Colonic mucosa (tissue), 4 donors: ENCODE measurements at places on chromosomes 1 and 21. TPM values are rescaled to one million over a fixed set of nuclear protein-coding genes. Genes with fewer than 3 reads are reported as not detected.

DNA sequence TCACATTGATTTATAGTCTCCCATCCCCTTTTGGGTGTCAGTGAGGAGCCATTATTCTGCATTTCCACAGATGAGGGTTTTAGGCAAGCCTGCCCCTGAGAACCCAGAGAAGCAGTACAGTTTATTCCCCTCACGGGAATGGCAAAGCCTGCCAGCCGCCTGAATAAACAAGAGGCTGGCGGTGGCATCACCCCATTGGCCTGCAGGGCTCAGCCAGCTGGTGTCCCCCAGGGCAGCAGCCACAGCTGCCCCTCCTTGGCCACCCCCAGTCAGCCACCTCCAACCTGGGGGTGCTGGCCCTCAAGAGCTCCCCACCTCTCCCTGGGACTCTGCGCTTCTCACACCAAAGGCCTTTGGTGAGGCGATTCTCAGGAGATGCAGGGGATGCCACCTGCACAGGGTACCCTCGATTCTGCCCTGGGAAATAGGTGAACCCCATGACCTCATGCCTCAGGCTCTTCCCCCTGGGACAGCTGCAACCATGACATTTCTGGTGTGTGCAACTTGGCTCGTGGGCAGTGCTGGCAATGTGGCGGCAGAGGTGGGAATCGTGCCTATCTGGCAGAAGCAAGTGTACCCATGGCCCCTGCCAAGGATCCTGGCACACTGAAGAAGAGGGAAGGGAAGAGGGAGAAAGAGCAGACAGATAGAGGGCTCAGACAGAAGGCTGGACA, 14.0 kb downstream of the OLFML2B start:
- DNase-seq, result no peak

DNA sequence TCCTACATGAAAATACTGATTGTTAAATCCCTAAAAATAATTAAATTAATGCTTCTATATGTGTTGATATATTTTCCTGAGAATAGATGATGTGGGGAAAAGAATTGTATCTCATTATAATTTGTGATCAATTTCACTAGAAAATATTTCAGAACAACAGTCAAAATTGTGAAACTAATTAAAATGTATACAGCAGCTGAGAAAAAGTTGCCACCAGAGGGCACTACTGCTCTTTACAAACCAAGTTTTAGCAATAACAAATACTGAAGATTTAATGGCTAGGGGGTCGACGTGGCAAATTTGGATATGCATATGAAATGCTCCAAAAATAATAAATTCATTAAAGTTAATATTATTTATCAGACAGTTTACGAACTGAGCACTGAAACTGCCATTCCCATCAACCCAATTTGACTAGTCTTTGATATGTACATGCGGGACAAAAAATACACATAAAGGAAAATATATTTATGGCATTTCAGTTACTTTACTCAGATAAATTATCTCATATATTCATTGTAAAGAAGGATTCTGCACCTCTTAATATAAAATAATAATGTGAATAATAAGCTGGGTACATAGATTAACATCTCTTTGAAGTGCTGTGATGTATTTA, 96.3 kb upstream of the TMPRSS15 start:
- DNase-seq, result peak; percentile 30

GRCh38 chr1:118113261-118113660, 71.8 kb downstream of the SPAG17 start:
- DNase-seq, result no peak

GRCh38 chr1:30149226-30149625, 574.2 kb downstream of the MATN1 start:
- DNase-seq, result no peak

DNA sequence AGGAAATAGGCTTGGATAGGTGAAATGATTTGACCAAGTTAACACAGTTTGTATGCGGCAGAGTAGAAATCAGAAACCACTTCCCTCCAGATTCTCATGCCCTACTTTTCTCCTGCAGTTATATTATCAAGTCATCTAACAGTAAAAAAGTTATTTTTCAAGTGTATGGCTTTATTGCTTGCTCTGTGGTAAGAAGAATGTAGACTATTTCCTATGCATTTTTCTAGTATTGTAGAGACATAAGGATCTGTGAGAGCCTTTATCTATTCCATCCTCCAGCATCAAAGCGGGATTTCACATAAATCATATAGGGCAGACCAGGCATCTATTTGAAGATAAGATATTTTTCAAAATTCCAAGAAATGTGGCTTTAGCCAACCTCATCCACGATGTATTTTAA, 208.5 kb downstream of the TTLL7 start:
- no peak for DNase-seq

- DNase-seq, result no peak
Observed at GRCh38 chr1:65504263-65504662, 83.8 kb downstream of the LEPR start.

Gene PRRX1
- 1.5 TPM for total RNA-seq

Gene RAB25
- 213 TPM for total RNA-seq

- peak; percentile 65 for DNase-seq
Observed at GRCh38 chr1:117612517-117613248, 6.8 kb downstream of the TENT5C start.

GRCh38 chr1:114093624-114094362, 59.9 kb downstream of the SYT6 start:
- no peak for DNase-seq

Gene CHIA
- total RNA-seq, result not detected

DNA sequence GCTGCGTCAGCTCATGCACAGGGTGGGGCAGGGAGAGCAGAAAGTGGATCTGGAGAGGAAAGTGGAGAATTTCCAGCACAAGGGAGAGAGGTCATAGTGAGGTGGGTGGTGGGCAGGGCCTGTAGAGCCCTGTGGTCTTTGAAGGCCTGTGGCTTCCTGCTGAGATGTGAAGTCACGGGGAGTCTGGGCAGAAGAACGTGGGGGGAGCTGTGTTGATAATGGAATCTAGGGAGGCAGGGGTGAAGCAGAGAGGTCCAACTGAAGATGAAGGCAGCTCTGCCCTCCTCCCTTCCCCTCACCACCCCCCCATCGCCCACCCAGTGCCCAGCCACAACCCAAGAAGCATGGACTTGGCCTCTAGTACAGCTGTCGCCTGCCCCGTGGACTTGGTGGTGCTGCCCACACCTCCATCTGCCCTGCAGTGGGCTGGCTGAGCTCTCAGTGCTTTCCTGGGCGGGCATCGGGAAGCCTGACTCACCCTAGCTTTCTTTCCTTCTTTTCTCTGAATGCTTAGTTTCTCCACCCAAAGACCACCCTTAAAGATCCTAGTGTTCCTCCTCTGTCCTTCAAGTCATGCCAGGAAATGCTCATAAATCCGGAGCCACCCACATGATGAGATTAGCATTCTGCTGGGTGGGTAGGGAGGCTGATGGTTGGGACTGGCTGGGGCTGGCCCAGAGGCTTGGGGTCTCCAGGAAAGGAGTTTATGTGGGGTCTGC, 186.1 kb downstream of the TRABD2B start:
- DNase-seq, result no peak

Gene VPS72
- total RNA-seq, result 38.8 TPM

Gene LRRC53
- total RNA-seq, result 0.07 TPM

Gene OR2T33
- not detected for total RNA-seq

Gene GBP5
- 3.0 TPM for total RNA-seq

GRCh38 chr1:58058323-58058722, 488.2 kb downstream of the OMA1 start:
- no peak for DNase-seq

DNA sequence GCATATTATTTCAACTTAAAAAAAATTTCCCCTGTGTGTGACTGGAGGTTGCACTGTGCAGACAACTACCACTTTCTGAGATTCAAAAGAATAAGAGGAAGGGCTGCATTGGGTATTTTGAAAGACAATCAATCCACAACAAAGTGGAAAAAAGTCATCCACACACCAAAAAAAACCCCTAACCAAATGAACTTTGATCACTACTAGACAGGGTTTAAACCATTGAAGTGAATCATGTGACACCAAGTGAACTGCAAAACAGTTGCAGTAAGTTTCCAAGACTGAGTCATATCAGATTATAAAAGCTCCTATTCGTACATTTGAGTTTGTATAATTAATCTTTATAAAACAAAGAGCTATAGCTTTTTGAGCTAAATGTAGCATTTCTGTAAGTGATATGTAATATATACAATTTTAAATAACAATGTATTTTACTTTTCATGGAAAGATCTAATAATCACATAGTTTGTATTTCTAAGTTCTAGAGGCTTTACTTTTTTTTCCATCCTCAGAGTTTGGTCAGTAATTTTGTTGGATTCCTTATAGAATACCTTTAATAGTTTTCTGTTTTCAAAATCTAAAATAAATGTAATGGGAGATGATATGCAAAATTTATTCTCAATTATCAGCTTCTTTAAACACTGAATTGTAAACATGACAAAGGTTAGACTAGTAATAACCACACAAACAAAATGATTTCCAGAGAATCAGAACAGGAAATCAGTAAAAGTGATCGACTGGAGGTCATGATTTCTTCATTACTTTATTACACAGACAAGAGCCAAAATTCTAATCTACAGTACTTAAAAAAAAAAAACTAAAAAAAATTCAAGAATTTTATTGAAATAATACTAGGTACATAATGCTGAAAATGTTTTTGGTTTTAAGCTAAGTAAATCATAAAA, 50.5 kb upstream of the GFI1 start:
- DNase-seq, result no peak

- DNase-seq, result no peak
Observed at GRCh38 chr1:226360106-226360746, 47.7 kb downstream of the PARP1 start.

- DNase-seq, result no peak
Observed at GRCh38 chr1:42767510-42768000, 506 bp downstream of the C1orf50 start.

DNA sequence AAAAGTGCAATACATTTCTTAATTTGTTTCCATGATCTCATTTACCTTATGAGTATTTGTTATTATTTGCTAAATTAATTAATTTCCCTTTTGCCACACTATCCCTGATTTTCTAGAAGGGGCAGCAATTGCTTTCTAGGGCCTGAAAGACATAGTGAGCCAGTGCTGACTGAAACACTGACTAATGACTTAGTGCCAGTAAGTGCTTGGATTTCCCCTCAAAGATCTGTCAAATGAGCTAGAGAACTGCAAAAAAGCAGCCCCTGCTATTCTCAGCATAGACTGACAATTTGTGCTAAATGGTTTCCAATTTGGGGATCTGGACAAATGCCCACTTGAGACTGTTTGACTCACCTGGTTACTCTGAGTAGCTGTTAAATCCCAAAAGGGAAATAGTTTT, 35.6 kb upstream of the USH2A start:
- no peak for DNase-seq

Gene MAGOH
- total RNA-seq, result 49.7 TPM

DNA sequence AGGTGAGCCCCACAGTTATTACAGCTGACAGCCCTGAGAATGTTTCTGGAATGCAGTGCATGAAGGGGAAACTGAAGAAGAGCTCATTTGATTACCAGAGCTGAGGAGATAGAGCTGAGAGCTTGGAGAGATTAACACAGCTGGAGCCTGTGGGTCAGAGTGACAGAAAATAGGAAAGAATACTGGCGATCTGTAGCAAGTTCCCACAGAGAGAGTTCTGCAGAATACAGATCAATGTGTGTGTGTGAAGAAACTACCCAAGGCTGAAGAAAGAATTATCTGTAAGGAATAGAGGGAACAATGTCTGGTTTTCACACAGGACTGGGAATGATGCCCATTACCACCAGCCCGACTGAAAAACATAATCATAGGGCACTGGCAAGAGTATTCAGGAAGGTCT, 103.6 kb upstream of the SNX7 start:
- DNase-seq, result no peak

GRCh38 chr1:33282791-33283190, 26.5 kb downstream of the ZNF362 start:
- no peak for DNase-seq

- no peak for DNase-seq
Observed at GRCh38 chr1:55645270-55645669, 430.1 kb upstream of the USP24 start.

Gene PTCH2
- 0.52 TPM for total RNA-seq

Gene F13B
- total RNA-seq, result not detected

GRCh38 chr1:237108297-237109040, 66.5 kb downstream of the RYR2 start:
- no peak for DNase-seq

DNA sequence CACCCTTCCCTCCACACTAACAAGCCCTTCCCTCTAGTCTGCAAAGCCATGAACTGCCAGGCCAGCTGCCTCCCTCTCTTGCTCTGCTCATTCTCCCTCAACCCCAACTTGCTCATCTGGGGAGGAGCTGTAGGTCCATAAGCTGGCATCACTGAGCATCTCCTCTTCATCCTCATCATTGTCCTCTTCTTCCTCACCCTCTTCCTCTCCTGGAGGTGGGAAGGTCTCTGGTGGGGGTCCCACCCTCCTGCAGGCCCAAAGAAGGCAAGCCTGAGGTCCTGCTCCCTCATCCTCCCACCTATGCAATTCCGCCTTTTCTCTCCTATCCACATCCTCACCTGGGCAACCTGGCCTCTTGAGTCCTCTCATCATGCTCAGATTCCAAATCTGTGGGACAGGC, 2.7 kb downstream of the ZNF692 start:
- no peak for DNase-seq

DNA sequence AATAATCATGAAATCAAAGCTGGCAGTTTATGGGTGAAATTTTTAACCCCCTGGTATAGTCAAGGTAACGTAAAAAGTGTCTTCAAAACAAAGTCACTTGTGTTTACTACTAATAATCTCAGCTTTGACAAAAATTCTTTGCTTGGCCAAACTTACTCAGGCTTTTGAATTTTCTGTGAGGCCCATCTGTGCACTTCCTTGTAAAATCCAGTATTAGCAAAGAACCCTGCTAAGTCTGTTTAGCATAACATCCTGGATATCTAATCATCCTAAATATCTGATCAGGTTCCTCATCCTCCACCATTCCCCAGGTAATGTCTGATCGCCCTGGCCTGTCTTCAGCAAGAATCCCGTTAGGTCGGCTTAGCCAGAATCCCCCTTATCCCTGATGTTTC, 3.0 kb downstream of the LYST start:
- no peak for DNase-seq

GRCh38 chr1:53014791-53015507, 47.1 kb upstream of the PODN start:
- peak; percentile 94 for DNase-seq

DNA sequence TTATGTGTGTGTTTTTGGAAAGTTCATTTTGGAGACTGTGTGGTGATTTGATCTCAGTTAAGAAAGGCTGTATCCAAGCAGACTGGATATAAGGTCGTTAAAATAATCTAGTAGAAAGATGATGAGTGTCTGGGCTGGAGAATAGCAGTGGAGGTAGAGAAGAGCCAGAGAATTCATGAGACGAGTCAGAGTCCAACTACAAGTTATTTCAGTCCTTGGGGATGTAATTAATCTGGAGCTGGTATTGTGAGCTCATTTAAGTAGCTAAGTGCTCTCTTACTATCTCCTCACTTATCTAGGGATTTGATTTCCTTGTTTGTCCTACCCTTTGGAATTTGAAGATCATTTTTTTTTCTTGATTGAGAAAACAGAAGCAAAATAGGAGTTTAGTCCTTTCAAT, 1219.0 kb upstream of the ADGRL4 start:
- no peak for DNase-seq
